Activated gamma-delta T cell treated with anti-CD3 and anti-CD28 coated beads, Interleukin-2, amount 50 U/mL, for 16 hours (primary cell): ENCODE measurements at places on chromosomes 12 and 14.
A peak's percentile ranks its signal among the peaks of the same experiment; 100 is the strongest.

DNA sequence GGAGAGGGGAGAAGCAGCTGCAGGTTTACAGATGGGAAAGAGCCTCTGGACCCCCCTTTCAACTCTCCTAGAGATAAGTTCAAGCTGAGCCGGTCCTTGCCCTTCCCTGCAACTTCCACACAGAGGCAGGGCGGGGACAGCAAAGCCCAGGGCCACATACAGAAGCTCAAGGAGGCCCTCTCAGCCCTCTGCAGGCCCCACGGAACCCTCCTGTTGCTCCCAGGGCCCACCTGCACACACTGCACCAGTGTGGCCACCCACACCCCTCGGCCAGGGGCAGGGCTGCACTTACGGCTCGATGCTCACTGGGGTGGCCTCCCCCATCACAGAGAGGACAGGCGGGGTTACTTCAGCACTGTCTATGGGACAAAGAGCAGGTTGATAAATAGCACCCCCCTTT is 13.0 kb upstream of the PNMA1 start:
- no peak for DNase-seq

- no peak for DNase-seq
These were observed 705.6 kb upstream of the SEL1L start for GRCh38 chr14:82239223-82239622.

DNA sequence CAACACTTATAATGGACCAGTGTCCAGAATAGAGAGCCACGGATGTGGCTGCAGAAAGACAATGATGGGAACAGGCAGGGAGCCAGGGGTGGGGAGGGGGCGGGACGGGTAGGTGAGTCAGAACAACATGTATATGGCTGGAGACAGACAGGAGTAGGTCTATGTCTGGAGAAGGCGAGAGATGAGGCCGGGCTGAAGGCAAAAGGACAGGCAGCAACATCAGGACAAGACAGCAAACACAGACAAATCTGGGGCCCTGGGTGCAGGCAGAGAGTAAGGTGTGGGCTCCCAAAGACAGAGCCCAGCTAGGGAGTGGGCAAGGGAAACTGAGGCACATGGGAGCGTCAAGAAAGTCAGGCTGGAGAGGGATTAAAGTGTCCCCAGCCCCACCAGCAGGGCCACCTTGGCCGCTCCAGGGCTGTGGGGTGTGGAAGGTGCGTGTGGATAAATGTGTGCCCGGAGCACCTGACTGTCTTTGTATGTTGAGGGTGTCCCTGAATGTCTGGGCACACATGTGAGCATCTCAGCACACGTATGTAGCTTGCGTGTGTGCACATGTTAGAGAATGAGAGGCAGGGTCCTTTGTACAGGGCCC is 44.1 kb downstream of the FAM222A start:
- DNase-seq, result no peak

- no peak for DNase-seq
These were observed 57.9 kb downstream of the AMN start for GRCh38 chr14:102980409-102980810.

DNA sequence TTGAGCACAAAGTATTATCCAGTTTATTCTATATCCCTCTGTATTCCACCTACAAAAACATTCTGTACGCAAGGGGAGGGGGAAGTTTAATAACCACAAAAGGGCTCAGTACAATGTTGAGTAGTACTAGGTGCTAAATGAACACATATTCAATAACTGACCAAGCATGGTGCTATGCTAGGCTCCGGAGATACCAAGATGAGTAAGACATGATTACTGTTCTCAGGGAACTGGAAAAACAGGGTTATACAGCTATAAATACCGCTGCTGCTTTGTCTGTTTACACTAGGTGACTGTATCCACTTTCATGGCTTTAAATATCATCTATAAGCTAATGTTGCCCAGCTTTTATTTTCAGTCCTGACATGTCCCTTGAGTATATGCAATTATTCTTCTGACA is 135.8 kb downstream of the INSM2 start:
- DNase-seq, result no peak

DNA sequence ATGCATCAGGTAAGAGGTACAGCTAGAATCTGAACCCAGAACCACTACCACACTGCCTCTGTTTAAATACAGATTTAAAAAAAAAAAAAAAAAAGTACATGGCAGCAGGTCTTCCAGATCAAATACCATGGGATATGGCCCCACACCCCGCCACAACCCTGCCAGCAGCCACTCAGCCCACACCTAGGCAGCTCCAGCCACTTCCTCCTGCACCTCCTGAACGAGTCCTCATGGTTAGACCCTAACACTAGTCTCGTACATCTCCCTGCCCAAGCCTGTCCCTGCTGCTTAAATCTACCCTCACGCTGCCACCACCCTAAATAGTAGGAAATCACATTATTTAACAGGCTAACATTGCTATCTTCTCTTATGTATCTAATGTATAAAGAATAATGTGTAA is 12.6 kb downstream of the SETD3 start:
- DNase-seq, result no peak

GRCh38 chr12:102948941-102949352 is 8.5 kb upstream of the ASCL1 start:
- DNase-seq, result peak; percentile 14

- no peak for DNase-seq
These were observed 163.2 kb downstream of the DYRK2 start for GRCh38 chr12:67811437-67812361.

GRCh38 chr12:86660488-86661147 is 404.4 kb upstream of the MGAT4C start:
- no peak for DNase-seq

- DNase-seq, result no peak
These were observed 124.4 kb downstream of the MED13L start for GRCh38 chr12:116153113-116153512.

GRCh38 chr12:17235996-17236395 is 630.0 kb upstream of the LMO3 start:
- DNase-seq, result no peak

- DNase-seq, result no peak
These were observed 32.2 kb upstream of the DCD start for GRCh38 chr12:54680374-54680773.

GRCh38 chr12:47867495-47867941 is 37.3 kb downstream of the VDR start:
- no peak for DNase-seq

DNA sequence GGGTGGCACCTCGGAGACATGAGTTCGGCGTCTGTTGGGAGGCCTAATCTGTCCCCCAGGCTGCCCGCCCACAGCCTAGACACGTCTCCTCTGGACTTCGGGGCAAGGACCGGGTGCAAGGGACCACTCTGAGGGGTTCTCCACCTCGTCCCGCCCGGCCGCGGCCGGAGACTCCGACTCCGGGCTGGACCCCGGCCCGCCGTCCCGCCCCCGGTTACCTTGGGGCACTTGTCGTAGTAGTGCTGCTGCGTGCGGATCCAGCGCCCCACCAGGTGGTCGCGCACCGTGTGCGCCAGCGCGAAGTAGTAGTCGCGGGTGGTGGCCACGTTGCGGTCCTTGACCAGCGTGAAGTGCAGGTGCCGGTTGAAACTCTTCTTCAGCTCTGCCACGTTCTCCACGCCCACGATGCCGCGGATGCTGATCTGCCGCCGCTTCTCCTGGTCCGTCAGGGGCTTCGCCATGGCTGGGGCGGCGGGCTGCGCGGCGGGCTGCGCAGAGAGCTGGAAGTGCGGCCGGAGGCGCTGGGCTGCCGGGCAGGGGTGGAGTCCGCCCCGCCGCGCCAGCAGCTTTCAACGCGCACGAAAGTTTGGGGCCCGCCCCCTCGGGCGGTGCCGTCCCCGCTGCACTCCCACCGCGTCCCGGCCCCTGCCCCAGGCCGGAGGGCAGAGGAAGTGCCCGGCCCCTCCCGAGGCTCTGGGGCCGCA is at the start of gene PYGL:
TSS of gene PYGL (minus strand) at position 541 of the 704 bp plus-strand sequence. CDS start at position 461, 80 bp downstream.
- no peak for DNase-seq

- DNase-seq, result no peak
These were observed 6.2 kb upstream of the CPNE8 start for GRCh38 chr12:38911611-38912010.

GRCh38 chr14:99660006-99660566 is 15.2 kb downstream of the HHIPL1 start:
- no peak for DNase-seq

DNA sequence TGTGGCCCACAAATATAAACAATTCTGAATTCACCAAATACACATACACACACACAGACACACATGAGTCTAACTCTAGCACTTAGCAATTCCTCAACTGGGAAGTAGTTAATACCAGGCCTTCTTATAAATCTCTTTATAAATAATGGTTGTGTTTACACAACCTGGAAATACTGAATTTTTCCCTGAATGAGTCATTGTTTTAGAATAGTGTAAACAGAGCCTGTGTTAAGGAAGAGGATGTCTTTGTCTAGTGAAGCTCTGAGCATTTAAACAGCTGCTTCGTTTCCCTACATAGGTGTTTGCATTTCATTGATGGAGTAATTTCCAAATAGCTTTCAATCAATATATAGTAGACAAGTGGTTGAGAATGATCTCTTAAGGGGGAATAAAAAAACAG is 218.8 kb downstream of the BTG1 start:
- DNase-seq, result no peak

DNA sequence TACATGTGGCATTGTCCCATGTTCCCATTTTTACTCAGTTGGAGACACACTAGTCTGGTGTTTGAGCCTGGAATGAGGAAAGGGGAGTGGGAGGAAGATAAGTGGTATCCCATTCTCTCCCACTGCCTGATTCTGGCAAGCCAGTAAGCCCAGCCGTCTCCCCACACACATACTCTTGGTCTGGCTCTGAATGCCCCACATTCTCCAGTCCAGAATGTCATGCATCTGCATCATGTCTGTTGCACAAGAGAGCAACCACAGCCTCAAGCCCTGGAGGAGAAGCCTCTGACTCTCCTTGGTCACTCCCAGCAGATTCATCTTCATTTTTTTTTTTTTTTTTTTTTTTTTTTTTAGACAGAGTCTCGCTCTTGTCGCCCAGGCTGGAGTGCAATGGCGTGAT is 48.0 kb downstream of the DRAM1 start:
- no peak for DNase-seq

GRCh38 chr12:70052931-70053497 is 190.2 kb upstream of the CNOT2 start:
- DNase-seq, result no peak

DNA sequence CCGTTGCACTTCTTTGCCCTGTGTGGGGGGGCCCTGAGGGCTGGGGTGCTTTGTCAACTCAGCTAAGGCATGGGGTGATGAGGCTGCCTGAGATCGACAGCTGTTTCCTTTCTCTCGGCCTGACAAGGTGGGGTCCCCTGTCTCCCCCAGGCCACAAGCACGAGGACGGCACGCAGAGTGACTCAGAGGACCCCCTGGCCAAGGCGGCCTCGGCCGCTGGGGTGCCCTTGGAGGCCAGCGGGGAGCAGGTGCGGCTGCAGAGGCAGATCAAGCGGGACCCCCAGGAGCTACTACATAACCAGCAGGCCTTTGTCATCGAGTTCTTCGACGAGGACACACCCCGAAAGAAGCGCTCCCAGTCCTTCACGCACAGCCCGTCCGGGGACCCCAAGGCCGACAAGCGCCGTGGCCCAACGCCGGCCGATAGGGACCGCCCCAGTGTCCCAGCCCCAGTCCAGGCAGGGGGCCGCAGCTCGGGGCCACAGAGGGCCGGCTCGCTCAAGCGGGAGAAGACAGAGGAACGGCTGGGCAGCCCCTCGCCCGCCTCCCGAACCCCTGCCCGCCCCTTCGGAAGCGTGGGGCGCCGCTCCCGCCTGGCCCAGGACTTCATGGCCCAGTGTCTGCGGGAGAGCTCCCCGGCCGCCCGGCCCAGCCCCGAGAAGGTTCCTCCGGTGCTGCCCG is 18.8 kb downstream of the CEP170B start:
- DNase-seq, result no peak

DNA sequence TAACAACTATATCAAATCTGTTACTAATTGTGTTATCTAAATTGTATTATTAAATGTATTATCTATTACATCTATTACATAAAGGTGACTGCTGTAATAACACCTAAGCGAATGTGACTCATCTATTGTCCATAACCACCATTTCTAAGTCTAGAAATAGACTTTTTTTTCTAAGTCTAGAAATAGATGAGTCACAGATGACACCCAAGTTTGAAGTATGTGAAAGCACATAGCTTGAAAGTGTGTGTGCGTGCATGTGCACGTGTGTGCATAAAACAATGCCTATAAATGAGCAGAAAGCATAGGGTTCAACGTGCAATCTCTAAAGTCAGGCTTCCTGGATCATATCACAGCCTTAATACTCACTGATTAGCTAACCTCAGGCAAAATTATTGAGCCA is 451.3 kb upstream of the USP15 start:
- DNase-seq, result no peak

DNA sequence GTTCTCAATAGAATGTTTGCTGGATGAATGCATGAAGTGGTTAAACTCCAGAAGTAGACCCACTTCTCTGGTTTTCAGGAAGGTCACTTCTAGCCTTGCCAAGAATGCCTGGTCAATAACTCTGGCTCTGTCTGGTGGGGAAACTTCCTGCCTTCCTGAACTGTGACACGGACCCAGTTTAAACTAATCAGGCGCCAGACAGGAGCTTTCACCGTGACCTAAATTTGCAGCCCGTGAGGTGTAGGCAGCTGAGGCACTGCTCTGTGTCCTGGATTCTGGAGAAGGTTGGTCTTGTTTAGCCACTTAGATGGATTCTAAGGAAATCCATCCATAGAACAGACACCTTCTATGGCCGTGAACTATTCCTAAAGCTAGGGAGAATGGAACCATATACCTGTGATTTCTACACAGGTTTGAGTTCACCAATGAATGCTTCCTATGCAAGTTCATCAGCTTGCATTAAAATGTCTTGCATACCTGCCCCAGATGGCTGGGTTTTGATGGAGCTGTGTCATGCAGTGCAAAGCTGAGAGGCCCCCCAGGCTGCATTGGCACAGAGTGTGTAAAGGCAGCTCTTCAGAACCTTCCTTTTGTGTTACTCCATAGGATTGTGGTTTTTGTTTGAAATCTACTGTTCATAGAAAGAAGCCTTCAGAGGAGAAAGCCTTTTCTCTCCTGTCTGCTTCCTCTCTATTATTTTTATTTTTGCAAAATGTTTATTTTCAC is 4.4 kb downstream of the CHST11 start:
- no peak for DNase-seq

- DNase-seq, result no peak
These were observed 2.6 kb downstream of the RTL1 start for GRCh38 chr14:100900837-100901390.

GRCh38 chr12:104177663-104178501 is 37.7 kb upstream of the TXNRD1 start:
- no peak for DNase-seq

DNA sequence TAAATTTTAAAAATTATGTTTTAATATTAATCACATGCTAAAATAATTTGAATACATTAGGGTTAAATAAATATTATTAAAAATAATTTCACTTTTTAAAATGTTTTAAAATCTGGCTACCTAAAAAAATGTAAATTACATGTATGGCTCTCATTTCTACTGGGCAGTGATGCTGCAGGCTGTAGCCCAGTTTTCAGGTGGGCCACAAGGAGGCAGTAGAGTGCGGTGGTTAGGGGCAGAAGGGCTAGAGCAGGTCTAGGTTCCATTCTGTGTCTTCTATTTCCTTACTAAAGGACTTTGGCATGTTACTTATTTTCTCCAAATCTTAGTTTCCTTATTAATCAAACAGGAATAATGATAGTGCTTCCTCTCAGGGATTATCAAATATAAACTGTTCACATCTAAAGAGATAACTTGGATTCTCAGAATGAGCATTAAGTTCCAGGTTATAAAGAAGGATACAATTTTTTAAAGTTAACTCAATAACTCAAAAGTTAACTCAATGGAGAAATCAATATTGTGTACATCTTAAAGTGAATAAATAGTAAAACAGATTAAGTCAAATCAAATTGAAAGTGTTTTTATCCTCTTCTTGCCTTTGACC is 54.9 kb upstream of the OVCH1 start:
- DNase-seq, result peak; percentile 29

- DNase-seq, result no peak
These were observed 43.0 kb downstream of the SMOC1 start for GRCh38 chr14:69922198-69922597.

- DNase-seq, result no peak
These were observed 1.6 kb downstream of the SLC6A12 start for GRCh38 chr12:212415-212714.
